ENCODE measurements at places on chromosomes 3 and 15.

- DNase-seq: no peak
These were observed 107.5 kb downstream of the SYNPR start for GRCh38 chr3:63385629-63386028.

GRCh38 chr15:38733331-38733730, 168.7 kb upstream of the RASGRP1 start:
- DNase-seq: no peak

GRCh38 chr3:77042343-77042742, 2.4 kb downstream of the ROBO2 start:
- DNase-seq: no peak

GRCh38 chr3:107411056-107411455, 33.8 kb downstream of the CCDC54 start:
- no peak for DNase-seq

DNA sequence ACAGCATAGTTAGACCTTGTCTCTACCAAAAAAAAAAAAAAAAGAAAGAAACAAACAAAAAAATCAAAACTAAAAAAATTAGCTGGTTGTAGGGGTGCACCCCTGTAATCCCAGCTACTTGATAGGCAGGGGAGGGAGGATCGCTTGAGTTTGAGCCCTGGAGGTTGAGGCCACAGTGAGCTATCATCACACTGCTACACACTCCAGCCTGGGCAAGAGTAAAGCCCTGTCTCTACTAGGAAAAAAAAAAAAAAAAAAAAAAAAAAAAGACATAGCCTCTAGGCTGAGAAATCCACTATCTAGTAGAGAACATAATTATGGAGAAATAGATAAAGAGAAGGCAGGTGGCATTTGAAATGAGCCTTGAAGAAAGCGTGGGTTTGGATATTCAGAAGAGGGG, 2.2 kb upstream of the CHRNA5 start:
- no peak for DNase-seq

- no peak for DNase-seq
These were observed 386.3 kb upstream of the TMCO5A start for GRCh38 chr15:37548116-37548515.
